ENCODE measurements at places on chromosomes 12 and 14. TPM values are rescaled to one million over a fixed set of nuclear protein-coding genes. Genes with fewer than 3 reads are reported as not detected.
A peak's percentile ranks its signal among the peaks of the same experiment; 100 is the strongest.

Gene PCK2
- 7.4 TPM for total RNA-seq

Gene DPPA3
- not detected for total RNA-seq

Gene SLC4A8
- 127 TPM for total RNA-seq

DNA sequence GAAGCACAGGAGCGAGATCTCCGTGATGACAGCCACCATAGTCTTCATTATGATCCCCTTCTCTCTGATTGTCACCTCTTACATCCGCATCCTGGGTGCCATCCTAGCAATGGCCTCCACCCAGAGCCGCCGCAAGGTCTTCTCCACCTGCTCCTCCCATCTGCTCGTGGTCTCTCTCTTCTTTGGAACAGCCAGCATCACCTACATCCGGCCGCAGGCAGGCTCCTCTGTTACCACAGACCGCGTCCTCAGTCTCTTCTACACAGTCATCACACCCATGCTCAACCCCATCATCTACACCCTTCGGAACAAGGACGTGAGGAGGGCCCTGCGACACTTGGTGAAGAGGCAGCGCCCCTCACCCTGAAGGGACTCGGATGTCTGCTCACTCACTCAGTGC lies 775 bp downstream of the OR10P1 start:
- DNase-seq = no peak

DNA sequence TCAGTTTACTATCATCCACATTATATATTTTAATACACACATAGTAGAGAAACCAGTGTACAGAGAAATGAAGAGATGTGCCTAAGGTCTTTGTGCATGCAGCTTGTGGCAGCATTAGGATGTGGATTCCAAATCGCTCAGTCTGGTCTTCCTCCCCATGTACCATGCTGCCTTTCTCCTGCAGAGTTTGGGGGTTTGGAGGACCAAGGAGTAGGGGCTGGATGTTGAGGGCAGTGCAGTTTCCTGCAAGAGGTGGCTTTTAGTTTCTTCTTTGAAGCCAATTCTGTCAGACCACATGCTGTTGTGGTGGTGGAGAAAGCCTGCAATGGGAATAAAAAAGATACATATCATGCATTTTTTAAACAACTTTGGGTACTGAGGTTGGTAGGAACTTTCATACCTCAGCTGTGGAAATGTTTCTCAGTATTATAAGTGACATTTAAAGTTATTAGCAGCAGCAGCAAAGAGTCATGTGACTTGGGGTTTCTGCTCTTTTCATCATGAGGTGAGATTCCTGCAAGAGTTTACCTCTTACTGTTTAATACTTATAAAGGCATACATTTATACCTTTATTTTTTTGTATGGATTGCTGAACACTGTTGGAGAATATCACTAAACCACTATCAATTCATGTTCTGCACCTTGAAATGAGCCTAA lies 34.4 kb downstream of the TESPA1 start:
- no peak for DNase-seq

Gene PPM1H
- total RNA-seq = 57.4 TPM

DNA sequence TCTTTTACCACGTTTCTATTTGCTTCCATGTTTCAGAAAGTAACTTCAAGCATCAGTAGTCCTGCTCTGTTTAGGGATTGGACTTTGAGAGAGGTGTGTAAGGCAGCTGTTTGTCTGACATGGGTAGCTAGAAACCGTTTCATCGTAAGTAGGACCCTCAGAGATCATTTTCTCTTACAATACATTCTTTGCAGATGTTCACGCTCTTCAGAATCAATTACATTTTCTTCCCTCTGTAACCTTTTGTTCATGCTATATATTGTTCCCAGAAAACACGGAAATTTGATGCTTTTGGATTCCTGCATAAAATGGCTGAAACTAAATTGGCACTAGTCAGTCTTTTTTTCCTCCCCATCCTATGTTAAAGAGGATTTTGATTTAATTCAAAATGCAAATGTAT lies 62.6 kb upstream of the AEBP2 start:
- DNase-seq = no peak

Gene TBX3
- 9.9 TPM for total RNA-seq

Gene TMEM263
- total RNA-seq = 29.9 TPM

- DNase-seq = no peak
These were observed 1.6 kb upstream of the HPD start for GRCh38 chr12:121860257-121860656.

Gene C12orf56
- total RNA-seq = not detected

GRCh38 chr14:36773558-36773957 lies 111.9 kb downstream of the PAX9 start:
- DNase-seq = no peak

DNA sequence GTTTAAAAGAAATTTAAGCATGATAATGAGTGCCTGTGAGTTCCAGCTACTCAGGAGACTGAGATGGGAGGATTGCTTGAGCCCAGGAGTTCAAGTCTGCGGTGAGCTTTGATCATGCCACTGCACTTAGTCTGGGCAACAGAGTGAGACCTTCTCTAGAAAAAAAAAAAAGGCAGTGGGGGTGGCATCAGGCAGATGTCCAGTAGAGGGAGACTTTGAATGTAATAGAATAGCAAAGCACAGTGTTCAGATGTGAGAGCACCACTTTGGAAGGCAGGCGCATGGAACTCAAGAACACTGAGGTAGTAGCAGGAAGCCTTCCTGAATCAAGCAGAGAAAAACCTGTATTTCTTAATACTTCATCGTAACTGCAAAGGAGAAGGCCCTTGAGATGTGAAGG lies 394.5 kb upstream of the GARIN6 start:
- DNase-seq = no peak

- DNase-seq = peak; percentile 64
These were observed 50.9 kb upstream of the CCT2 start for GRCh38 chr12:69534389-69534822.

- DNase-seq = no peak
These were observed 53.7 kb downstream of the MAP3K9 start for GRCh38 chr14:70755655-70756054.

GRCh38 chr14:33811721-33812120 lies 139.2 kb downstream of the EGLN3 start:
- no peak for DNase-seq

Gene RBM23
- 75.0 TPM for total RNA-seq

DNA sequence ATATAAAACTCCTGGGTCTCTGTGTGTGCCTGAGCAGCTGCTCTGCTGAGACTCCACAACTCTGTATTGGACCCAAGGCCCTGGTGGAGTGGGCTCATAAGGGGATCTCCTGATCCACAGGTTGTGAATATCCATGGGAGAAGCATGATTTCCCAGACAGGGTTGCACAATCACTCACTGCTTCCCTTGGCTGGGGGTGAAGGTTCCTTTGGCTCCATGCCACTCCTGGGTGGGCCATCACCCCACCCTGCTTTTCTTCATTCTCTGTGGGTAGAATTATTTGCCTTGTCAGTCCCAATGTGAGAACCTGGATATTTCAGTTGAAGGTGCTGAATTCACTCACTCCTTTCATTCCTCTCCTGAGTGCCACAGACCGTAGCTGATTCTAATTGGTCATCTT lies 205.2 kb upstream of the TMEM260 start:
- DNase-seq = no peak

Gene HOXC10
- not detected for total RNA-seq

DNA sequence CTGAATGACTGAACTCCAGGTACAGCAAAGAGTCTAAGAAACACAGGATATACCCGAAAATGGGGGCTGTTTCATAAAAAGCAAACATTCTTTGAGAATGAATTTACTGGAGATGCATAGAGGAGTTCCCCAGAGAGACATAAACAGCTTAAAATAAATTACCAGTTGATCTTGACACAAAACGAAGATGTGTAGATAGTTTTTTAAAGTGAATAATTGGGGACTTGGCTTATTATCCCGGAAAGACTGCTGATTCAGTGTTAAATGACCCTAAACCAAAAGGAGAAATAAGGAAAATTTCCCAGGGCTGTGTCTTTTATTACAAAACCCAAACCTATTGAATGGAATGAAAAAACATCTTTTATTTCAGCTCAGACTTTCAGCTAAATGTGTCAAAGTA lies 1052.8 kb upstream of the TMEM132C start:
- DNase-seq = no peak

GRCh38 chr12:7374423-7375144 lies 69.4 kb downstream of the CD163L1 start:
- peak; percentile 19 for DNase-seq

DNA sequence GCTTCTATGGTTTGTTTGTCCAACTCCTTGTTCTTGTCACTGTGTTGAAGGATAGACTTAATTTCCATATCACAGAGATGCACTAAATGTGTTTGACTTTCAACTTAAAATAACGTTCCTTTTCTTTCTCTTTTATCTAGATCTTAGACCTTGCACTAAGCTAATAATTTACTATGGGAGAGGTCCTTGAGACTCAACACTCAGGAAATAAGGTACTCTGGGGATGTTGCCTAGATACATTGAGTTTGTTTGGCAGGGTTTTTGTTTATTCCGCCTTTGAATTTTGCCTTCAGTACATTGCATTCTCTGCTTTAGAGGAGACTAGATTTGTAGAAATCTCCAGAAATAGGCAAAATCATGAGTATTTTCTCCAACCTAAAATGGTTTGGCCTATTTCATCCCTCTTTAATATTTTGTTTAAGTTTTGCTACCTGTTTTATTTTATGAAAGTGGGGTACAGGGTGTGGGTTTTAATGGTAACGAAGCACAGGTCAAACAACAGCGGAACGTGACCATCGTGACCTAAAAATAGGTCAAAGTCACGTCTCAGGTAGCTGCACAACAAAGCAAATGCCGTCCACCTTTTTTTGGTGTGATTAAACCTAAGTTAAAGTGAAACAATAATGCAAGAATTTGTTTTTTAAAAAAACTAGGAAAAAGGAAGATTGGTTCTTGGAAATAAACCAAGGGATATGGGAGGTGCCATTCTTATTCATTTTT lies 115.3 kb upstream of the CPSF6 start:
- DNase-seq = no peak

DNA sequence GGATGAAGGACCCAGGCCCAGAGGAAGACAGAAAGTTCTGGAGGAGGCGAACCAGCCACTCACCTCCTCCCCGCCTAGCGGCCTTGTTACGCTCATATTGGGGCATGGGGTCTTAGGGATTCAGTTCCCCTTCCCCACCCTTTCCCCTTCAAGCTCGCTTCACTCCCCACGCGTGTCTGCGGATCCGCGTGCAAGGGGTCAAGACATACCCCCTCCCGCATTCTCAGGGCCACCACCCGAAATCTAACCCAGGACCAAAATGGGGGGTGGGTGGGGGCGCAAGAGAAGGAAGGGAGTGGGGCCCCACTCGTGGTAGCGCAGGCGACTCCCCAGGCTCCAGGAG lies 584 bp upstream of the RFX4 start:
- DNase-seq = no peak

- no peak for DNase-seq
These were observed 173.8 kb upstream of the MIS18BP1 start for GRCh38 chr14:45426685-45427282.

- no peak for DNase-seq
These were observed 50.8 kb upstream of the MAX start for GRCh38 chr14:65153101-65153500.

DNA sequence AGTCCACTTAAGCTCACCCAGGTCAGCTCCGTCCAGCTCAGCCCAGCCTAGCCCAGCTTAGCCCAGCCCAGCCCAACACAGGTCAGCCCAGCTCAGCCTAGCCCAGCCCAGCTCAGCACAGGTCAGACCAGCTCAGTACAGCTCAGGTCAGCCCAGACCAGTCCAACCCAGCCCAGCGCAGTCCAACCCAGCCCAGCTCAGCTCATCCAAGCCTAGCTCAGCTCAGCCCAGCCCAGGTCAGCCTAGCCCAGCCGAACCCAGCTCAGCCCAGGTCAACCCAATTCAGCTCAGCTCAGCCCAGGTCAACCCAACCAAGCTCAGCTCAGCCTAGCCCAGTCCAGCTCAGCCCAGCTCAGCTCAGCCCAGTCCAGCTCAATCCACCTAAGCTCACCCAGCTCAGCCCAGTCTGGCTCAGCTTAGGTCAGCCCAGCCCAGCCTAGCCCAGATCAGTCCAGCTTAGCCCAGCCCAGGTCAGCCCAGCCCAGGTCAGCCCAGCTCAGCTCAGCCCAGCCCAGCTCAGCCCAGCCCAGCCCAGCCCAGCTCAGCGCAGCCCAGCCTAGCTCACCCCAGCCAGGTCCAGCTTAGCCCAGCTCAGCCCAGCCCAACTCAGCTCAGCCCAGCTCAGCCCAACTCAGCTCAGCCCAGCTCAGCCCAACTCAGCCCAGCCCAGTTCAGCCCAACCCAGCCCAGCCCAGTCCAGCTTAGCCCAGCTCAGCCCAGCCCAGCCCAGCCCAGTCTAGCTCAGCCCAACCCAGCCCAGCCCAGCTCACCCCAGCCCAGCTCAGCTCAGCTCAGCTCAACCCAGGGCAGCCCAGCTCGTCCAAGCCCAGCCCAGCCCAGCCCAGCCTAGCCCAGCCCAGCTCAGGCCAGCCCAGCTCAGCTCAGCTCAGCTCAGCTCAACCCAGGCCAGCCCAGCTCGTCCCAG lies 184.0 kb downstream of the TMEM121 start:
- no peak for DNase-seq

Gene INSM2
- 3.3 TPM for total RNA-seq

GRCh38 chr12:39617887-39618286 lies 1.7 kb downstream of the ABCD2 start:
- no peak for DNase-seq

Gene OASL
- total RNA-seq = 12.0 TPM

Gene SYNDIG1L
- 2.2 TPM for total RNA-seq

Gene AHNAK2
- total RNA-seq = 36.0 TPM

DNA sequence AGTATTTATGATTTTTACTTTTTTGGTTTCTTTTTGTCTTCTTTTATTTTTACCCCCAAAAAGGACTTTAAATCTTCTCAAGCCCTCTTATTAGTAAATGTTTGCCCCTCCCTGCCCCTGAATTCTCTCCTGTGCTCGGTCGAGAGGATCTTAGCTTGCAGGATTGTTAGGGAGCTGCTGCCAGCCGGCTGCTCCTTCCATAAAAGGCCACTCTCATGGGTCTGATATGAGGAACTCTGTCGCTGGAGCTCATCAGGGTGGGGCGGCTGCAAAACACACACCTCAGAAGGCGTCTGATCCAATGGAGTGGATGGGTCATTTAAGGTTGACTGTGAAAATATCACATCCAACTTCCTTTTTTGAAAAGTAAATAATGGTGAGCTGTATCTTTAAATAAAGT lies 8.5 kb downstream of the LTBR start:
- DNase-seq = no peak

All from dorsolateral prefrontal cortex (tissue), 122 donors.